ENCODE measurements at places on chromosomes 1 and 21.

DNA sequence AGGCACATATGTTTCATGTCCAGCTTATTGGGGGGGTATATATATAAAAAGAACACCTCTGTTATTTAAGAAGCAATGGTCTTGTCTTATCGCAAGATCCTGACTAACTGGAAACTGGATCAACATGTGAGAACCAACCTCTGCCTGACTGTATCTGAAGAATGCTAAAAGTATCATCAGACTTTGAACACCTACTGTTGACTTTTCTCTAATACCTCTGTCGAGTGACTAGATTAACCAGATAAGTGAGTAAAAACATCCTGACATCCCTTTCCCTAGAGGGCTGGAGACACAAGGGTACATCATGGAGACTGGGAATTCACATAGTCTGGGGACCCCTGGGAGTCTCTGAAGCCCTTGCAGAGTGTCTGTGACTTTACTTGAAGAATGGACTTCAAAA lies 26.3 kb upstream of the PIGC start:
- DNase-seq, result no peak

DNA sequence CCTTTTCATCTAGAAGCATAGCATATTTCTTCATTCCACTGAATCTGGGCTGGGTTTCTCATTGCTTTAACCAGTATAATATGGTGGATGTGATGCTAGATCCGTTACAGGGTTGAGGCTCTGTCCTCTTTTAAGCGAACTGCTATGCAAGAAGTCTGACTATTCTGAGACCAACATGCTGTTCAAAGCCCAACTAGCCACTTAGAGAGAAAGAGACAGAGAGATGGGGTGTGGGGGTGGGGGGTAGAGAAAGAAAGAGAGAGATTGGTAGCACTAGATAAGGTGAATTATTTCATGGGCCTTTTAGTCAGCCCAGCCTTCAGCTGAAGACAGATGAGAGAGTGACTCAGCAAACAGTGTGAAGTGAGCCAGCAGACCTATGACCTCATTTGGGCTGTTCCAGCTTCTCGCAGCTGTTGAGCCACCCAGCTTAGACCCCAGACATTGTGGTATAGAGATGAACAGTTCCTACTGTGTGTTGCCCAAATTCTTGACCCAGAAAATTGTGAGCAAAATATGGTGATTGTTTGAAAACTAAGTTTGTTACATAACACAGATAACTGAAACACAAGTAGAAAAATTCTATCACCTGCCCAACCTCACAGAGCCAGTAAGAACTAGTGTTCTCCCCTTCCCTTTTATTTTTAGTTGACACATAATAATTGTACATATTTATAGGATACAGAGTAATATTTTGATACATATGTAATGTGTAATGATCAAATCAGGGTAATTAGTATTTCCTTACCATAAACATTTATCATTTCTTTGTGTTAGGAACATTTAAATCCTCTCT lies 40.7 kb upstream of the PRKACB start:
- DNase-seq, result no peak

GRCh38 chr1:175629318-175629694 lies 114.1 kb downstream of the TNR start:
- DNase-seq, result no peak

GRCh38 chr1:17060306-17060749 lies 6.5 kb upstream of the SDHB start:
- no peak for DNase-seq

GRCh38 chr1:231326248-231326647 lies 11.4 kb downstream of the EXOC8 start:
- DNase-seq, result no peak

- DNase-seq, result no peak
These were observed 414.3 kb upstream of the NR5A2 start for GRCh38 chr1:199612976-199613774.

DNA sequence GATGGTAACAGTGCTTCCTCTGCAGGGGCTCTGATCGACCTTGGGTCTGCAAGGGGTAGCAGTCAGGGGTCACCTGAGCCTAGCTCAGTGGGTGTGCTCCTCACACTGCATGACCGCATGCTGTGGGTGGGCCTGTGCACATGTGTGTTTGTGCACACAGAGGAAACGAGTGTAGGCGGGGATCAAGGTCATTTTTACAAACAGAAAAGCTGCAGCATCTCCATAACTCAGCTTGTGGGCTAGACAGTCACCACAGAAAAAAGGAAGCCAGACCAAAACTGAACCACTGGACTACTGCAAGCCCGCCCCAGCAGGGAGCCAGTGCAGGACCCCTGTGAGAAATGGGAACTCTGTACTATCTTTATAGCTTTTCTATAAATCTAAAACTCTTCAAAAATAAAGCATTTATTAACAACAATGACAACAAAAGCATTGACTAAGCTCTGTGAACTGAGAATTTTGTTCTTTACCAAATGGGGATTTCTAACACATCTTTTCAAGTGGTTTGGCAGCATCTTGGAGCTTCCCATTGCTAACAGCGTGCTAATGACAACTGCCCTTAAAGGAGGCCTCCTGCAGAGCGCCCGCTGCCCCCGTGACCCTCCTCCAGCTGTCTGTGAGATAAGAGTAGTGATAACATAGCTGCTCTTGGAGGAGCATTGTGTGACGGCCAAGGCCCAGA lies 19.9 kb upstream of the NEK2 start:
- no peak for DNase-seq

- DNase-seq, result no peak
These were observed 41.6 kb downstream of the NUAK2 start for GRCh38 chr1:205279986-205280385.

DNA sequence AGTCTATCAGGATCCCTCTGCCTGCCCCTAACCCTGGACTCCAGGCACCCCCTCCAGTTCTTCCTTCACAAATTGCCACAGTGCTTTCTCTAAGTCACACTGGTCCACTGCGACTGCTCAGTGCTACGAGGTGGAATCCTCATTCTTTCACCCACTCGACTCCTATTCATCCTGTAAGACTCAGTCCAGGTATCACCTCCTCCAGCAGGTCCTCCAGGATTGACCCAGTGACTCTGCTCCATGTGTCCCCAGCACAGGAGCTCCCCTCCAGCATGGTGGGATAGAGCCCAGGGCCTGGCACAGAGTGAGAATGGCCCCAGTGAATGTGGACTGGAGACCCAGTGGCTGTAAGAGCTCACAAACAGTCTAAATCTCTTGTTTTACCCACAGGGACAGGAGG lies 45.5 kb upstream of the WNT4 start:
- DNase-seq, result no peak

DNA sequence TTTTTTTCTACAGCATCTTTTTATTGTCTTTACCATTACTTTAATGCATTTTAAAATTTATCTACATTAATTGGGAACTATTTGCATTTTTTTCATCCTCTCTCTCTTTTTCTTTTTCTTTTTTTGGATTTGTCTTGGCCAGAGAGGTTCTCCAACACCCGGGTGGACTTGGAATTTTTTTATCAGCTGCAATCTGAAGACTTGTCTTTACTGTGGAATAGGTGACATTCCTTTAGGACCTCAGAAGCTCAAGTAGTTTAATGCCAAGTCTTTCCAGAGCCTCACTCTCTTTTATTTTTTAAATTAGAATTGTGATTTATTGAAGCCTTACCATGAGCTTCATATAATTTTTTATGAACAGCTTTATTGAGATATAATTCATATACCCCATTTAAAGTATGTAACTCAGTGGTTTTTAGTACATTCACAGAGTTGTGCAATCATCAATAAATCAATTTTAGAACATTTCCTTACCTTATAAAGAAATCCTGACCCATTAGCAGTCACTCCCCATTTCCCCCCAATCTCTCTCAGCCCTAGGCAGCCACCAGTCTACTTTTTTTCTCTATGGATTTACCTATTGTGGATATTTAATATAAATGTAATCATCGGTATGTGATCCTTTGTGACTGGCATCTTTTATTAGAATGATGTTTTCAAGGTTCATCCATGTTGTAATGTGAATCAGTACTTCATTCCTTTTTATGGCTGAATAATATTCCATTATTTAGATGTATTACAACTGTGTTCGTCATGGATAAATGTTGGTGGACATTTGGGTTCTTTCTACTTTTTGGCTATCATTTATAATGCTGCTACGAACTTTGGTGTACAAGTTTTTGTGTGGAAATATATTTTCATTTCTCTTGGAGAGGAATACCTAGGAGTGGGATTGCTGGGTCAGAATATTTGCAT lies 6.2 kb downstream of the TUFT1 start:
- no peak for DNase-seq

All from left hindlimb (tissue), 1 donor.